CD8-positive, alpha-beta memory T cell (primary cell): ENCODE measurements at places on chromosomes 16 and 17. TPM values are rescaled to one million over a fixed set of nuclear protein-coding genes. Genes with fewer than 3 reads are reported as not detected.

DNA sequence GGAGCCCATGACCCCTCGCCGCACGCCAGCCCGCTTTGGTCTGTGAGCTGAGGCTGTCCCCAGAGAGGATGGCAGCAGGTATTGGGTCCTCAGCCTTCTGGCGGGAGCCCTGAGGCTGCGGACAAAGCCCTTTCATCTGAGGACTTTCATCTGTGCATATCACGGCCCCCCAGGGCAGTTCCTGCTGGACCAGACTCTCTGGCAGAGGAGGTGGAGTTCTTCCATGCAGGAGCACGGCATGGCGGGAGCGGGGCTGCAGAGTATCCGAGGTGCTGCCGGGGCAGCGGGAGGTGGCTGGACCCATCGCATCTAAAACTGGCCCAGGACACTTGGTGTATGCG lies 18.8 kb downstream of the DHX38 start:
- no peak for DNase-seq

DNA sequence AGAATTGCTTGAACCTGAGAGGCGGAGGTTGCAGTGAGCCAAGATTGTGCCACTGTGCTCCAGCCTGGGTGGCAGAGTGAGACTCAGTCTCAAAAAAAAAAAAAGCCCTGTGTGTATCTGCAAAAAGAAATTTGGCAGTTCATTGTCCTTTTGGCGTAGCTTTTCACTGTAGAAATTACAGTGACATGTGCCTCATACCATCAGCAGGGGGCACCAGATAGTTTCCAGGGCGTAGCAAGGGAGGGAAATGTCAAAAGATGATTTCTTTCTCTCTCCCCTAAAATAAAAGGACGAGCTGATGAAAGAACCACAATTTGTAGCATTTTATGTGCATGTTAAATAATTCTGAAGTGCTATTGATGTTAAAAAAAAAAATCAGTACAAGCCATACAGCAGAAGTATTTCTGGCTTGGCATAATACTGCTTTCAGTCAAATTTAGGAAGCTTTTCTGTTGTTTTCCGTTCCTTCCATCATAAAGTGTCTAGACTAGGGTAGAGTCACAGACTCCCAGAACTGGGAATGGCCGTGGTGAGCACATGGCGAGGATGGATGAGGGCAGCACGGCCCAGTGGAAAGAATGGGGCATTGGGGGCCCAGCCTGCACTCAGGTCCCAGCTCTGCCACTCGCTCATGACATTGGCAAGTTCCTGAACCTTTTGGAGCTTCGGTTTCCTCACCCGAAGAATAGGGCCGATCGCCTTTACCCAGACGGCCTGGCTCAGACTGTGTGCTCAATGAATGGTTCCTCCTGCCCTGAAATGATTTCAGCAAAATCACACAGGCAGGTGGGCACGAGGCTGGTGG lies 59.8 kb upstream of the RPH3AL start:
- DNase-seq, result peak; percentile 61

DNA sequence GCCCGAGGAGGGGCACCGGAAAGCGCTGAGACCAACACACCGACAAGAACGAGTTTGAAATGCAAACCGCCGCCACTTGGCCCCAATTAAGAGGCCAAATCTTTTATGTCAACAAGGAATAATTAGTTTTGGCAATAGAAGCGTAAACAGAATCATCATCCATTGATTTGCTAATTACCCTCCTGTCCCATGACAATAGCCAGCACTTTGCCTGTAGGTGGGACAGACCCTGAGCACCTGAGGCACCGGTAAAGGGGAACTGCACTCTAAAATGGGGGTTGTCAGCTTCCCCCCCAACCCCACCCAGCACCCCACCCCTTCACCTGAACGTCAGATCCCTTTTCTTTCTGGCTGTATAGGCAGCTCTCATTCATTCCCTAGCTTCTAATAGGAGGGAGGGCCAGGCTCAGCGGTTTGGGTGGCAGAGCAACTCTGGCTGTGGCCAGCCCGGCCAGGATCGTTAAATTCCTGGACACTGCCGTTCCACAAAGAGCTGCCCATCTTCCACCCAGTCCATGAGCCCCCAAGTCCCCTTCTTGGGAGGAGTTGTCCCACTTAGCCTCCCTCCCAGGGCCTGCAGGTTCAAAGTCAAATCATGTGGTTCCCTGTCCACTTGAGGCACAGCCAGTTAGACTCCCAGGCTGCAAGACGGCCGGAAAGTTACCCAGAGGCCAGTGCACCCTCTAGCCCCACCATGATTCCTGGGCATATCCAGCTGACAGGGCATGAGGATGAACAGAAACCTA lies 45.8 kb downstream of the WNT3 start:
- no peak for DNase-seq

GRCh38 chr16:10206215-10206614 lies 24.0 kb upstream of the GRIN2A start:
- DNase-seq, result no peak

DNA sequence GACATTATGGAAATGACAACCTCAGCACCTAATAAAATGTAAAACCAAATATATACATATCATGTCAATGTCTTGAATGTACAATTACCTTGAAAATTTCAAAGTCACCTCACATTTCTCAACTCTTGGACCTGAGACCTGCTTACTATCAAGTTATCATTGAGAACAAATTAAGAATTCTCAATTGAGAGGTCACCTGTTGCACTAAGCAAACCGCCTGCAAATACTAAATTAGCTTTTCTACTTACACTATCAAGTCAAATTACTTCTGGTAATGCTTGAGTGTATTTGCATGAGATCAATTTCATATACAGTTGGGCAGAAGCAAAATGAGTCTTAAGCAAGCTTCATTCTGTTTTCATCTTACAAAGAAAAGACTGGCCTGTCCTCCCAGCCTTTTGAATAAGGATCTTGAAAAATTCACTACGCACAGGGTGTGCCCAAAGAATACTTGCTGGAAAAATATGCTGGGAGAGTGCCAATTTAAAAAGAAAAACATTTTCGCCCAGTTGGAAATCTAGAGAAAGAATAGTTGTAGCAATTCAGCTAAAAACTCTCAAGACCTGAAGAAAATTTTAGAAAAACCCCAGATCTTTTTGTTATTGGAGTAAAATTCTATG lies 35.7 kb downstream of the KANSL1 start:
- no peak for DNase-seq

- DNase-seq, result no peak
These were observed 68.5 kb downstream of the RPA1 start for GRCh38 chr17:1898332-1898731.

DNA sequence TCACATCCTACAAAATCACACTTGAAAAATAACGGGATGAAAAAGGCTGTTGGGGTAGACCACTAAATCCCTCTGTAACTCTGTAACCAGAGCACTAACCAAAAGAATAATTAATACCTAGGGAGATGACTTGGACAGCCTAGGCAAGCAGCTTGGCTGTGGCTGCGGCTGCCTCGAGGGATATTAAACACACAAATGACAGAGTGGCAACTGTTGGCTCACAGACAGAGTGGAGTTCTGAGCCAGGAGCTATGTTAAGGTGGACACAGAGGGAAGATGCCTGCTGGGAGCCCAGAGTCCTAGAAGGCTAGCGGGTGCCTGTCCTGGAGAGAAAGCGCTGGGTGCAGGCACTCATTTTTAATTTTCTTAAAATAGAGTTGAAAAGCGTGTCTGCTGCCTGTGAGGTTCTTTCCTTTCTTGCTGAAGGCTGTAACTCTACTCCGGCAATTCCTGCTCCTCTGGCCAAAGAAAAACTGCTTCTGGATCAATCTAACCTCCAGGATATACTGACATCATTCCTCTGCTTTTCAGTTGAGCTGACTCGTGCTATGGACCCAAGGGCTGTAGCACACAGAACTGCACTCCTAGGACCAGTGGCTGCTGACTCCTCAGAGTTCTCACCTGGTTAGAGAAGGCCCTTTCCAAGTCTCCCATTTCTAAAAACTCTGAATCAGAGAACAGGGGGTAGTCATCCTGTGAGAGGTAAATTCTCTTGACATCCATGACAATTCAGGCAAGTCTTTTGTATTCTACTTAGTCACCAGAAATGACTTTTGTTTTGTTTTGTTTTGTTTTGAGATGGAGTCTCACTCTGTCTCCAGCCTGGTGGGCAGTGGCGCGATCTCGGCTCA lies 147.9 kb downstream of the STX8 start:
- DNase-seq, result no peak

GRCh38 chr16:85859818-85860125 lies 39.2 kb upstream of the IRF8 start:
- DNase-seq, result no peak

DNA sequence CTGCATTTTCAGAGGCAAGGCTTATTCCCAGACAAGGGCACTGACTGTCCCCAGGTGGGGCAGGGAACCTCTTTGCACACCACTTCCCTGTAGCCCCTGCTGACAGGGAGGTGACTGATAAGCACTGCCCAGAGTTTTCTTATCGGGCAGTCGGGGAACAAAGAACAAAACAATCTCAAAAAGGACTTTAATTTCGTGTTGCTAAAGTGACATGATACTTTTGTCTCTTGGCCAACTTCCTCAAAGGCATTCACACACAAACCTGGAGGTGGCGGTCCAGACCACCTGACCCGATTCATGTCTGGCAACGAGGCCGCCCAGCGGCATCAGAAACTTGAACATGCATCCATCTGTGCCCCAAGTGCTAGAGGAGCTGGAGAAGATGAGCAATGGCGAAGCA lies 28.9 kb downstream of the ZDHHC7 start:
- DNase-seq, result no peak

GRCh38 chr17:41967141-41967920 lies 736 bp downstream of the CNP start:
- no peak for DNase-seq

GRCh38 chr16:29899516-29900101 lies at the start of gene SEZ6L2:
Gene SEZ6L2, minus strand, starts transcription at chr16:29899550. Its CDS starts 531 bp downstream, at chr16:29899019.
- no peak for DNase-seq

DNA sequence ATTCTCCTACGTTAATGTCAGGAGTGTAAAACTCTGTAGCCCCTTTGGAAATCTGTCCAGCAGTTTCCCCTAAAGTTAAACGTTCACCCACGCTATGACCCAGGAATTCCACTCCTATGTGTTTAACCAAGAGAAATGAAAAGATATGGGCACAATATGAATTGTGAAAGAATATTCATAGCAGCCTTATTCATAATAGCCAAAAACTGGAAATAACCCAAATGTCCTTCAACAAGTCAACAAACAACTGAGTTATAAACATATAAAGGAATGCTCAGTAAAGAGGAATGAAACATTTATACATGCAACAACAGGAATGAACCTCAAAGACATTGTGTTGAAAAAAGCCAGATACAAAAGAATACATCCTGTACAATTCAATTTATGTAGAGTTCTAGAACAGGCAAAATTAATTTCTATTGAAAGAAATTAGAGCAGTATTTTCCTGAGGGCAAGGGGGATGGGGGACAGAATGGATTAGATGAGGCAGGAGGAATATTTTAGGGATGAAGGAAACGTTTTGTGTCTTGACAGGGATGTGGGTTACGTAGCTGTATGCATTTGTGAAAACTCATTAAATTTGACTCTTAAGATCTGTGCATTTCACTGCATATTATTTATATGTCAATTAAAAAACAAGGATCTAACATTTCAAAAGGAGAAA lies 286.7 kb upstream of the CDH5 start:
- DNase-seq, result no peak

GRCh38 chr17:77492446-77493237 lies 351.9 kb downstream of the SEC14L1 start:
- DNase-seq, result no peak

- DNase-seq, result no peak
These were observed 225.7 kb downstream of the UTP18 start for GRCh38 chr17:51486091-51486490.

CRHR1 gene
- total RNA-seq, result not detected

FAM171A2 gene
- total RNA-seq, result 0.33 TPM

DYNLL2 gene
- total RNA-seq, result 41.0 TPM

HOXB13 gene
- total RNA-seq, result not detected

FOXL1 gene
- total RNA-seq, result not detected

SRL gene
- not detected for total RNA-seq

P2RX1 gene
- total RNA-seq, result 0.13 TPM
